ENCODE measurements at places on chromosomes 7 and 10. TPM values are rescaled to one million over a fixed set of nuclear protein-coding genes. Genes with fewer than 3 reads are reported as not detected.

Gene MCM10
- total RNA-seq = 1.9 TPM

GRCh38 chr7:7745966-7746365 lies 27.6 kb upstream of the RPA3 start:
- H3K27me3 ChIP-seq = no peaks in the 10 kb centered on the region
- H3K4me1 ChIP-seq = no peaks in the 10 kb centered on the region
- no peaks in the 10 kb centered on the region for H3K36me3 ChIP-seq
- H3K4me3 ChIP-seq = no peak overlapping the region
- no peak overlapping the region for H3K27ac ChIP-seq

DNA sequence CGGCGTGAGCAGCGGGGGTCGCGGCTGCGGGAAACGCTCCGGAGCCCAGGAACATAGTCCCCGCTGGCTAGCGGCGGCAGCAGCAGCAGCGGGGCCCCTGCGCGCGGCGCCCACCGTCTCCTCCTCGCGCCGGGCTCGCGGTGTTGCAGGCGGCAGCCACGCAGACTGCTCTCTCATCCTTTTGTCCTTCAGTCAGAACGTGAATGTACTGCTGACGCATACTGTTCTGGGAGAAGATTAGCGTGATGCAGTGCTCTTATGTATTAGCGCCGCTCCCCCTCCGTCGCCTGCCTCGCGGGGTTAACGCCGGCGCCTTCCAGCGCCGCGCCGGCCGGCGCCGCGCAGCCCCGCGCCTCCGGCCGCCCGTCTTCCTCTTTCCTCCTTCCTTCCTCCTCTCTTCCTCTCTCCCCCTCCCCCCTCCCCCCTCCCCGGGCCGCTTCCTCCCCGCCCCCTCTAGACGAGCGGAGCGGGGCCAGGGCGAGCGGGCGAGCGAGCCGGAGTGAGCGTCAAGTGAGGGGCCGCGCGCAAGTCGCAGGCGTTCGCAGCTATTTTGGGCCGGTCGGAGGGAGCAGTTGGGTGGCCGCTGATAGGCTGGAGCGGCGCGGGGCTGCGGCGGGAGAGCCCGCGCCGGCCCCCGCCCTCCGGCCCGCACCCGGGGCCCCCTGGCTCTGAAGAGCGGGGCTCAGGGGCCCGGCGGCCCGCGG lies 816 bp upstream of the LRRC4 start:
- DNase-seq = peak; percentile 56
- no peaks in the 10 kb centered on the region for H3K27me3 ChIP-seq
- H3K27ac ChIP-seq = no peak overlapping the region

DNA sequence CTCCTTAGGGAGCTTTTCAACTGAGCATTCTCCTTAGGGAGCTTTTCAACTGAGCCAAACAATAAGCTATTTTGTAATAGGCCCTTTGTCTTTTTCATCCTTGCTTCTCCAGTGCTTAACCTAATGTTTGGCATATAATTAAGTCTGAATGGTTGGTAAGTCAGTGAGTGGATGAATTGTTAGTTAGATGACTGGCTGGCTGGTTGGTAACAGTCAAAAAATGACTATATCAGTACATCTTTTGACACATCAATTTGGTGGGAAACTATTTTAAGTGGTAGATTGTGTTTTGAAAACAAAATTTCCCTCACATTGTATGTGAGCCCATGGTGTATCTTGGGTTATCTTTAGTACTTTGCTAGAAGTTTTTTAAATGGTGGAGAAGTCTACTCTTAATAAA lies 16.4 kb downstream of the ING3 start:
- H3K4me3 ChIP-seq = no peak overlapping the region
- DNase-seq = no peak
- H3K4me1 ChIP-seq = no peaks in the 10 kb centered on the region
- no peaks in the 10 kb centered on the region for H3K36me3 ChIP-seq
- H3K27ac ChIP-seq = no peak overlapping the region

DNA sequence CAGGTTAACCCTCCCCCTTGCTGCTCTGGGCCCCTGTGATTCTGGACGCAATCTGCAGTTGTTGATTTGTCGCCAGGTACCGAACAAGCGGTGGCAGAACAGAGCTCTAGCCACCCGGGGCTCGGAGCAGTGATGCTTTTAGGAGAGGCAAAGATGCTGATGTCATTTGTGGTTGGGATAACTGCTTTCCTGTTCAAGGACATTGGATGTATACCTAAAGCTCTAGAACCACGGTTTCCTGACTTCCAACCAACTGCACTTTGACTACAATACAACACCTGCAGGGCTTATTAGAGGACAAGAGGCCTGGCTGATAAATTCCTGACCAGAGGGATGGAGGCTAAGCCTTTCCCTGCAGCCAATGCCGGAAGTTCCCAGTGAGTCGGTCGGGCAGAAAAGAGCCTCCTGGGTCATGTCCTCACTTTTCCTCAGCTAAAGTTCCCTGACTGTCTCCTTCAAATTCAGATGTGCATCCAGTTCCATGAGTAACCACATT lies 6.5 kb upstream of the RBM20 start:
- H3K36me3 ChIP-seq = no peaks in the 10 kb centered on the region
- no peak overlapping the region for H3K4me3 ChIP-seq
- H3K27me3 ChIP-seq = no peaks in the 10 kb centered on the region
- H3K4me1 ChIP-seq = no peaks in the 10 kb centered on the region
- H3K27ac ChIP-seq = no peak overlapping the region

- DNase-seq = no peak
- H3K27ac ChIP-seq = no peak overlapping the region
- no peaks in the 10 kb centered on the region for H3K4me1 ChIP-seq
- H3K4me3 ChIP-seq = no peak overlapping the region
- peaks cover 7% of the 10 kb centered on the region for H3K27me3 ChIP-seq
Observed at GRCh38 chr7:1675673-1676549, 5.8 kb downstream of the ELFN1 start.

DNA sequence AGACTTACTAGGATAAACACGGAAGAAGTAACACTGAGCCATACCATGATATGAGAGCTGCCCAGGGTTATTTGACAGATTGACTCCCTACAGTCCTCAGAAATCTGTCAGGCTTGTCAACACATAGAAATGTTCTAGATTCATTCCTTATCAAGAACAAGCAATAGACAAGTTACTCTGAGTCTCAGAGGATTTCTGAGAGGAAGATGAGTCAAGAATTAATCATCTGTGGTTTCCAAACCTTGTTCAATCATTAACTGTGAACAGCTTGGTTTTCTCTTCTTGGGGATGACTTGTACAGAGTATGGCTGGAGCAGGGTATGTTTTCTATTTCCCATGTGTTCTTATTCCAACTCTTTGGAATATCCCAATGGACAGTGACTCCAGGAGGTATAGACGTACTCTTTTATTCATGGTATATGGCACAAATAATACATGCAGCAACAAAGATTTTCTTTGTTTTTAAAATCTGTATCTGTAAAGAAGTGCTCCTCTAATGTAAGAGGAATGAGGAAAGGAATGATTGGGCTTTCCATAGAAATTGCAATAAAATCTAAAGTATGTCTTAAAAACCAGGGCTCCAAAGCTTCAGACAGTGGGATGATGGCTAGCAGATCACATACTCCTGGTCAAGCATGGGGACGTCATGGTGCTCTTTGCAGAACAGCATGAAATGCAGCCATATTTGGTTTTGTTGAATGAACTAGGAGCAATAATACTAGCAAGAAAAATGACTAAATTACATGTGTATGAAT lies 11.9 kb upstream of the SFR1 start:
- no peak overlapping the region for H3K4me3 ChIP-seq
- H3K4me1 ChIP-seq = no peaks in the 10 kb centered on the region
- no peak overlapping the region for H3K27ac ChIP-seq
- no peaks in the 10 kb centered on the region for H3K36me3 ChIP-seq
- DNase-seq = no peak
- H3K27me3 ChIP-seq = no peaks in the 10 kb centered on the region

Gene ZNF138
- total RNA-seq = 28.1 TPM

Gene KCNIP2
- total RNA-seq = 6.2 TPM

Gene PMPCB
- 48.2 TPM for total RNA-seq

Measured in Peyer's patch (tissue), 4 donors.